AG08396 (cell line): ENCODE measurements at places on chromosomes 4 and X.

DNA sequence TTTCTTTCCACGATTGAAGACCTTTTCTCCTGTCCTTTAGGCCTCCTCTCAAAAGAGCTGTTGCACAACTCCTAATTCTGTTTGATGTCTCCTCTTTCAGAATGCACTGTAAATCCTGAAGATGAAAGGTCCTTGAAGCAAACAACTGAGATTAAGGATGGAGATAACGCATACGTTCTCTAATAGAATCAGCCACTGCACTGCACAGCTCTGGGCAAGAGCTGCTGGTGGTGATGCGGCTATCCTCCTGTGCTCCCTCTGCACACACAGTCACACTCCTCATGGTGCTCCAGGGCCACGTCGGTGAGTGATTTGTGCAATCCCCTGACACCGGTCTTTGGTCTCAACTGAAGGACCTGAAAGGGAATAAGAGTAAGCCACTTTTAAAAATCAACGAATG is 208.7 kb downstream of the PDGFC start:
- DNase-seq: no peak

- DNase-seq: no peak
These were observed 340.3 kb upstream of the TRAM1L1 start for GRCh38 chr4:117425636-117426035.

DNA sequence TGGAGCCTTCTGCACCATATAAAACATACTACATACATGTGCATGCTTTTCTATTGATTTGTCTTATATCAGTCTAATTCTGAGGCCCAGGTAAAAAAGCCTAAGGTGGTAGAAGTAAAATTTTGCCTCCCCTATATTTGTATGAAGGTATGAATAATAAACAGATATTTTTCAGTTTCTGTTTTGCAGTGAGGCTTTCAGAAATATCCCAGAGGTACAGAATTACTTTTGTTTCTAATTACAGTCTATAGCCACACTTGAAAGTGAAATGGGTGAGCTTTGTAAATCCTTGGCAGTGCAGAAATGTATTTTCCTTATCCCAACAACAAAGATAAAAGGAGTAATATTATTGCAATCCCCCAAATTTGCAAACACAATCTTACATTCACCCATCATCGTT is 59.5 kb downstream of the DDX60 start:
- DNase-seq: no peak

GRCh38 chr4:37663552-37663951 is 22.6 kb downstream of the RELL1 start:
- DNase-seq: no peak

DNA sequence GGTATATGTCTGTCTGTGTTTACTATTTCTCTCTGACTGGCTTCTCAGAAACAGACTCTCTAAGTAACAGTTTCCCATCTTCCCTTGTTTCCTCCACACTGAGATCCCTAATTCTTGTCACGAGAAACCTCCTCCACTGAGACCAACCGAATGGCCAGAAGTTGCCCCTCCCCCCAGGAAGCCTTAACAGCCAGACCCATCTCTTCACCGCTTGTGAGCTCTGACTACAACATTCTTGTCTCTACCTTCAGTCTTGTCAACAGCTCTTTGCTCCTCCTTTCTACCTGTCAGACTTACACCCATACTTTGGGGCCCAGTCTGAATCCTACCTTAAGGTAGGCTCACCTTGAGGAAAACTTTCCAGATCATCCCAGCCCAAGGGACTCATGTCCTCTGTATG is 90.8 kb downstream of the NHSL2 start:
- DNase-seq: no peak
